ENCODE measurements at places on chromosomes 3 and 15.

DNA sequence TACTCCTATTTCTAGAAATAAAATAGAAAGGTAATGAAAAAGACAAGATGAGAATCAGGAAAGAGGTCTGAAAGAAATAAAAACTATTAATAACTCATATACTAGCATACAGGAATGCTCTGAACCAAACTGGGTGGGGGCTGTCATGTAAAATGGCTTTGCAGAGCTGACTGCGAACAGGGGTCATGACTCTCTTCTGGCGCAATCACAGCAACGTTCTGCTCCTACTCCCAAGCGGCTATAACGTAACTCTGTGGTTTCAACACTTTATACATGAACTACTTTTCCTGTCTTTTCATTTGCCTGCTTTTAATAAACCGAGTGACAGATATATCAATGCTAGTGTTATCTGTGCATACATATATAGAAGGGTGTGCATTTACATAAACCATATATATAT, 116.7 kb downstream of the DLG1 start:
- DNase-seq = no peak

DNA sequence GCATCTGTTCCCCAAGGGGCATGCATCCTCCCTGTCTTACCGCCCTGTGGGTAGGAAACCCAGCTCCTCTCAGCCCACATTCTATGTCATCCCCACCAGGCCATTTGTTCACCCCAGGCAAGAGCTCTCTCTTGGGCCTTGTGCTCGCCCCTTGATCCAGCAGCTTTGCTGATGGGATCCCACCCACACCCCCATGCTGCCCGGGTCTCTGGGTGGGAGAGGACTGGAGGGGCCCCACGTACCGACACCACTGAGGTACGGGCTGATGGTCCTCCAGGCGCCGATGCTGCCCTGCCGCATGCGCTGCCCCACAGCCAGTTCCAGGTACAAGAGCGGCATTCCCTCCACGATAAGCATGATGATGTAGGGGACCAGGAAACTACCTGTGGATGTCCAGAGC, 14.5 kb downstream of the SLC6A20 start:
- peak; percentile 72 for DNase-seq

DNA sequence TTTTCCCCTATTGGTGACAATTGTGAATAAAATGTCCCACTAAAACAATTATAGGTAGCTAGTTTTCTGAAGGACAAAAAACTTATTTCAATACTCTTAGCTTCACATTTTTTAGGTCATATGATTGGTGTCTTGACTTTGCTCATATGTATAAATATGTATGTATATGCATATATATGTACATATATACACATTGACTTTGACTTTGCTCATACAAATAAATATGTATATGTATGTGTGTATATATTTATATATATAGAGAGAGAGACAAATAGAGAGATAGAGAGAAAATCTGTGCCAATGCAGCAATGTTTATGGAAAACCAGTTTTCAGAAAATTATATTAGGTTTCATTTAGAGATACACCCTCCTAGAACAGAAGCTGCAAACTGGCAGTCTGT, 5.7 kb downstream of the MDFIC2 start:
- no peak for DNase-seq

DNA sequence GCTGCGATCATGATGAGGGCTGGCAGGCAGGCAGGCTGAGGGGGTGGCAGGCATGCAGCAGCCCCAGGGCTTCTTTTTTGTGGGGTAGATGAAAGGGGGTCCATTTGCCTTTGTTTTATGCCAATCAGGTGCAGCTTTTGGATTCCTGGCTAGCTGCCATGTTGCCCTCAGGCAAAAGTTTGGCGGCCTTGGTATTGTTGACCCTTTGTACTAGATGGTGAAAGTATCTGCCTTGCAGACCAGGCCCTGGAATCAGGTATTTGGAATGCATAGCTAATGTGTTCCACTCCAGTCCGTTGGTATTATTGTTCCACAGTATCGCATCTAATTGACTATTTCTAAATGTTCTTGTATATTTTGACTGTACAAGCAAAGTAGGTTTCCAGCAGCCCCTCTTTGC, 35.0 kb downstream of the EEFSEC start:
- DNase-seq = peak; percentile 13

GRCh38 chr3:194960446-194961032, 274.9 kb downstream of the FAM43A start:
- DNase-seq = peak; percentile 57

DNA sequence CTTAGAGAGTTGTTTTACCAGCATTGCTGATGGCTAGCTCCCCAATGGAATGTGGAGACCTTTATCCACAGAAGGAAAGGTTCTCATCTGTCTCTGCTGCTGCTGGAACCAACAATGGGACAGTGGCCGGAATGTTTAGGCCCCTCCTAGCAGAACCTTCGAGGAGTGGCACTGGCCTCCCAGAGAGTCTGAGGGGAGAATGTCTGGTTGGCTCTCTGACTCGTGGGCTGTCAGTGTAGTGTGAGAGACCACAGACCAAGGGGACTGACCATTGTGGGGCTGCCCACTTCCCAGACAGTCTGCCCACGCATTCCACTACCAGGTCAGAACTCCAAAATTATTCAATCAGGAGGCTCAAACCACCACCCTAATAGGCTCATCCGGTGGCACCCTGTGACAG, 5.1 kb downstream of the RASL12 start:
- DNase-seq = no peak

GRCh38 chr3:77348244-77348855, 308.5 kb downstream of the ROBO2 start:
- DNase-seq = no peak

- DNase-seq = no peak
These were observed 3.8 kb downstream of the MKRN2 start for GRCh38 chr3:12560505-12561190.

GRCh38 chr3:58696093-58696492, 29.5 kb upstream of the FAM3D start:
- DNase-seq = no peak

DNA sequence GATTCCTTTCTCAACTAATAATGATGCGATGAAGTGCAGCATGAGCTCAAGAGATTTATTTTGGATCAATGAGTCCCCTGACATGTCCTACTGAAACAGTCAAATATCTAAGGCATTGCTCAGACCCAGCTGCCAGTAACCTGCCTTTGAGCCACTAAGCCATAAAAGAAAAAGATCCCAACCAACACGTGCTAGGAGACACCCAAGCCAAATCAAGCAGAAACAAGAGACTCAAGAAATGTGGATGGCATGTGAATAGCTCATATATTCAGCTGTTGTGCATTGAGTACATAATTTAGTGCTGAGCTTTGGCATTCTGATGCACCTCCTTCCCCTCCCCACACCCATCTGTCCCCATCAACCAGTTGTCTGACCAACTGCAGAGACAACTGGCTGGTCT, 29.2 kb downstream of the GJD2 start:
- no peak for DNase-seq

DNA sequence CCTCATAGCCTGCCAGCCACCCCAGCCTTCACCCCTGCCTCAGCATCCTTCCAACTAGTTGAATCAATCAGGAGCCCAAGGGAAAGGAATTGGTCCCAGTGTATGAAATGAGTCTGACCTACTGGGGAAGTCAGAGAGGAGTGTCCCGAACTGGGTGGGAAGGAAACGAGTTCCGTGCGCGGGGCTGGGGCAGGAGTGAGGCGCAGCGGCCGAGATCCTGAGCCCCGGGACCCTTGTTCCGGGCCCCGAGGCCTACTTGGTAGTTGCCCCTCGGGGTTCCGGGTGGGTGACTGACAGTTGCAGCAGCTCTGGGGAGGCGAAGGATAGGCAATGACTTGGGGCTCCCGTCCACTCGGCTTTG, 1.1 kb upstream of the PLCL2 start:
- no peak for DNase-seq

DNA sequence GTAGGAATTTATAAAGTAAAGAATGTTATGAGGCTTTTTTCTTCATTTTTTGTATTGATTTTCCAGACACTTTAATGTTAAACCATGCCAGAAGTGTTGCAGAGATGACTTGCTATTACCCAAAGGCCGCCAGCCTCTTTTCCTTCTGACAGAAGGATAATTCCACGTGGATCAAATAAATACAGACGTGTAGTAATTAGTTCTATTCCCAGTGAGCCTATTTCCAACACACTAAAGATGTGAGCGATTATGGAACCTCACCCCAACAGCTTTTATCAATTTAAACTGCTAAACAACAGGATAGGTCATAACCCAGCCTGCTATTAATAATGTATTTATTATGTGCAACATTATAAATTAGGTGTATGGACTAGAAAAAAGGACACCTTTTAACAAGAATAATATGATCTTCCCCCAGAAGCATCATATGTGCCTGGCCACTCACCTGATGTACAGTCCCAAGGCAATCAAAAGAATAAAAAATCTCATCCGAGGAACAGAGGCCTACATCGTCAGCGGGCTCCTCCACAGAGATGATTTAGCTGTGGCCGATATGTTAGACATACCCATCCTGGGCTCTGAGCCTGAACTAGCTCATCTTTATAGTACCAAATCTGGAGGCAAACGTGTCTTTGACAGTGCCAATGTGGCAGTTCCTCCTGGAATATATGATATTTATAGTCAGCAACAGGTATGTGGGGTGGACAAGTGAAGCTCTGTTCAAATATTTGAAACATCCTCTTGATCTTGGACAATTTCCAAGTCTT, 125.9 kb upstream of the C15orf61 start:
- DNase-seq = no peak

GRCh38 chr3:109696932-109697331, 359.6 kb upstream of the DPPA4 start:
- DNase-seq = no peak

- DNase-seq = no peak
These were observed 66.6 kb downstream of the LEO1 start for GRCh38 chr15:51904931-51905330.

GRCh38 chr15:40695469-40695890, 506 bp downstream of the RAD51 start:
- no peak for DNase-seq

DNA sequence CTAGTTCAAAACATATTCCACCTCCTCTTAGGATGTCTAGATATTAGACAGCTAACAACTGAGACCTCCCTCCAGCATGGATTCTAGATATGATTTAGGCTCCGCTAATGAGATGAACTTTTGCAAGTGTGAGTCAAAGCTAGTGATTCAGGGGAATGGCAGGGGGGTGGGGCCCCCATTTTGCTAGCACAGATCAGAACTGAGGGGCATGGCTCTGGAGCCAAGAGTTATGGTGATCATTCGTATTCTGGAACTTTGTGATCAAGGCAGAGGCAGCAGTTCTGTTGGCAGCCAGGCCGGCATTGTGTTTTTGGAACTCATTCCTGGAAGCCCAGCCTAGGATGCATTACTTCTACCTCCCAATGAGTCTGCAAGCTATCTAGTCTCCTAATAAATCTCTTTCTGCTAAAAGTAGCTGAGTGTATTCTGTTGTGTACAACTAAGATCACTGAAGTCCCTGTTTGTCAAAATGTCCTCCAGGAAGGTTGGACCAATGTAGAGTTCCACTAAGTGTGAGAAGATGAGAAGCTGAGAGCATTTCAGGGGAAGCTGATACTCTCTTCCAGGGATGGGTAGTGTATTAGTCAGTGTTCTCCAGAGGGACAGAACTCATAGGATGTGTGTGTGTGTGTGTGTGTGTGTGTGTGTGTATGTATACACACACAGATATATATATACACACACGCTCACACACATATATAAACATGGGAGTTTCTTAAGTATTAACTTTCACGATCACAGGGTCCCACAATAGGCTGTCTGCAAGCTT, 312.7 kb downstream of the TLE3 start:
- DNase-seq = no peak

DNA sequence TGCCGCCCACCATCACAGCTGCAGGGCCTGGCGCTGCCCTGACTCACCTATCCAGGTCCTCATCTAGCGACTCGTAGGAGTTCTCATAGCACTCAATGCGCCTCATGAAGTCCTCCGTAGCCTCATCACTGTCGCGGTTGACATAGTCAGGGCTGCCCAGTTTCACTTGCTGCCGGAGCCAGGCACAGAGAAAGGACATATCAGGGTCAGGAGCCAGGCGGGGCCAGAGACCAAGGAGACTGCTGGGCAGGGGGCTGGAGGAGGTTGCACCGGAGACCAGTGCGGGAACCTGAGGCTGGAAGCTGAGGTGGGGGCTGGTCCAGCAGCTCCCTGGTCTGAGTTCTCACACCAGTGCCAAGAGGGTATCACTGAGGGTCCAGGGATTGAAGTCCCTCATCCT, 18.2 kb downstream of the PFKFB4 start:
- no peak for DNase-seq

- DNase-seq = no peak
These were observed 8.7 kb downstream of the KBTBD13 start for GRCh38 chr15:65085207-65085753.

DNA sequence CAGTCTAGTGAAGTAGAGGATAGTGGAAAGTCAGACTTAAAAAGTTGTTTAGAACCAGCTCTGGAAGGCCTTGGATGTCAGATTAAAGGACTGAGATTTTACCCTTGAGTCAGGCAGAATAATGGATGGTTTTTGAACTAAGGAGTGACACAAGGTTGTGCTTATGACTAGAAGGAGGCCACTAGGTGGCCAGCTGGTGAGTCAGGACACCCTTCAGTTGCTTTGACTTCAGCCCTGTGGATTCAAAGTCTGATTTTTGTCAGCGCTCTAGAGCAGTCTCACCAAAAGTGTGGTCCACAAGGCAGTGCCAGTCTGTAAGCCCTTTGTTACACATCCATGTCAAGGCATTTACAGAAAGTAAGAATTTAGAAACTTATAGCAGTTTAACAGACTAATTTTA, 3.8 kb upstream of the GABPB1 start:
- DNase-seq = no peak

GRCh38 chr3:138213398-138214085, 26.4 kb downstream of the ARMC8 start:
- DNase-seq = no peak

DNA sequence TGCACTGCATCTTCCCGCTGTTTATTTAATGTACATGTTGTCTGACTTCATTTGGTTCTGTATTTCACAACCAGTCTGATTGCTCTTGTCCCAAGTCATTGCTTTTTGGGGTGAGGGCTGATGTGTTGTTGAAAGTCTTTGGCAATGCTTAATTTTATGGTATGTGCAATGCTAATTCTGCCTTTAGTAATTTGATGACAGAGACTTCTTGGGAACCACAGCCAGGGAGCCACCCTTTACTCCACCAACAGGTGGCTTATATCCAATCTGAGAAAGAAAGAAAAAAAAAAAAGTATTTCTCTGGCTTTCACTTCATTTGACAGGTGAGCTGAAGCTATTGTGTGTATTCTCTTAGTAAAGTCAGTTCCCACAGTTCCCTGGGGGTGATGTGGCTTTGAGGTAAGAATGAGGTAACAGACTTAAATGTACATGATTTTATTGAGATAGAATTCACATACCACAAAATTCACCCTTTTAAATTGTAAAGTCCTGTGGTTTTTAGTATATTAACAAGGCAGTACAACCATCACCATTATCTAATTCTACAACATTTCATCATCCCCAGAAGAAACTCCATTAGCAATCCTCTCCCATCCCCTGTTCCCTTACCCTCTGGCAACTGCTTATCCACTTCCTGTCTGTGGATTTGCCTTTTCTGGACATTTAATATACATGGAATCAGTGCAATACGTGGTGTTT, 97.3 kb downstream of the SLCO3A1 start:
- no peak for DNase-seq

- DNase-seq = no peak
These were observed 57.2 kb downstream of the EPHB3 start for GRCh38 chr3:184618811-184619210.

GRCh38 chr3:9947025-9947995, 4.9 kb downstream of the PRRT3 start:
- DNase-seq = peak; percentile 72

GRCh38 chr3:100603469-100603868, 5.9 kb upstream of the ADGRG7 start:
- no peak for DNase-seq

All from suprapubic skin (tissue), 4 donors.